ENCODE measurements at places on chromosomes 7 and 10. TPM values are rescaled to one million over a fixed set of nuclear protein-coding genes. Genes with fewer than 3 reads are reported as not detected.

Gene FAM180A
- total RNA-seq = not detected

GRCh38 chr7:770741-771166 lies 43.7 kb upstream of the PRKAR1B start:
- peaks cover 8% of the 10 kb centered on the region for H3K36me3 ChIP-seq
- H3K27me3 ChIP-seq = no peaks in the 10 kb centered on the region
- no peak for DNase-seq

GRCh38 chr7:129713544-129713943 lies 102.0 kb downstream of the NRF1 start:
- H3K4me3 ChIP-seq = no peak overlapping the region
- DNase-seq = no peak
- no peak overlapping the region for H3K27ac ChIP-seq

DNA sequence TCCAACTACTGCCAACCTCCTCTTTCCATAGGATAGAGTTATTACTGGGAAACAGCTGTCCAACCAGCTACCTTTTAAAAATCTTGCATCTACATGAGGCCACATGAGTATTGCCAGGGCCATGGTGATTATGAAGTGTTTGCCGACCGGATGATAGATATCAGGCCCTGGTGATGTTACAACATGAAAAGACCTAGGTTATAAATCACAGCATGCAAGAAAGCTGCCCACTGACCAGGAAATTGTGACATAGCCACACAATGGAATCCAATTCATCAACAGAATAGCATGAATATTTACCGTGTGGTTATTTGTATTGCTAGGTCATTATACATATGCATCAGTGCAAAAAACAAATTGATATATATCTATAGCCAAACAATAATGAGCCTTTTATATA lies 517.0 kb downstream of the INHBA start:
- no peaks in the 10 kb centered on the region for H3K4me1 ChIP-seq
- no peak overlapping the region for H3K27ac ChIP-seq
- no peaks in the 10 kb centered on the region for H3K27me3 ChIP-seq

Measured in CD4-positive, CD25-positive, alpha-beta regulatory T cell (primary cell).